ENCODE measurements at places on chromosomes 16 and 17.

DNA sequence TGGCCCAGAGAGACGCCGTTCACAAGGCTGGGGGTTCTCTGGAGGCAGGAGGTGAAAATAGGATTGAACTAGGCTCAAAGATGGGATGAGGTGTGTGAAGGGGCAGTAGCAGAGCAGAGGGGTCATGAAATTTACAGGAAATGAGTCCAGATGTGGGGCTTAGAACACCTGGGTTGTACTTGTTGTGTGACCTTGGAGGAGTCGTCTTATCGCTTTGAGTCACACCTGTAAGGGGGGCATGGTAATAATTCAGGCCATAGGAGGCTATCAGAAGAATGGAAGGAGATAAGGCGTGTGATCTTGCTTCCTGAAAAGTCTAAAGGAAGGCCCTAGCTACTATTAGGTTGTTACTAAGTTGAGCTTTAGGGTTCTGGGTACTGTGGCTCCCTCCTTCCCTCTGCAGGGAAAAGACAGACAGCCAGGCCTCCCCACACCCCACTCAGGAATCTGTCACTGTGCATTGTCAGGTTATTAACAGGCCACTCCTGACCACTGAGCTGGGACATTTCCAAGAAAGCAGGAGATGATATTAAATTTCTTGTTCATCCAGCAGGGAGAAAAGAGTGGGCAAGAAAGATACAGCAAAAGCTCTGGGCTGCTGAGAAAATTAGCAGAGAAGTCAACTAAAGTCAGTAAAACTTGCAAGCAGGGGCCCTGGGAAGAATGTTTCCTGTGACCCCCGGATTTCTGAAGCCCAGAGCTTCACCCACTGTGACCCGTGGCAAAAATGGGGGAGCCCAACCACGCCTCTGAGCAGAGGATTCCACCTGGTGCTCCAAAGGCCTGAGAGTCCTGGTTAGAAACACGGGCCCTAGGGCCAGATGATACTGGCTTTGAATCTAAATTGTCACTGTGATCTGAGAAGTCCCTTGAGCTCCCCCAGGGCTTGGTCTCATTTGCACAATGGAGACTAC lies 6.0 kb upstream of the CDC42EP4 start:
- peaks cover under 1% of the 10 kb centered on the region for H3K4me1 ChIP-seq
- H3K36me3 ChIP-seq, result no peaks in the 10 kb centered on the region
- no peak overlapping the region for H3K27ac ChIP-seq
- H3K4me3 ChIP-seq, result no peak overlapping the region

DNA sequence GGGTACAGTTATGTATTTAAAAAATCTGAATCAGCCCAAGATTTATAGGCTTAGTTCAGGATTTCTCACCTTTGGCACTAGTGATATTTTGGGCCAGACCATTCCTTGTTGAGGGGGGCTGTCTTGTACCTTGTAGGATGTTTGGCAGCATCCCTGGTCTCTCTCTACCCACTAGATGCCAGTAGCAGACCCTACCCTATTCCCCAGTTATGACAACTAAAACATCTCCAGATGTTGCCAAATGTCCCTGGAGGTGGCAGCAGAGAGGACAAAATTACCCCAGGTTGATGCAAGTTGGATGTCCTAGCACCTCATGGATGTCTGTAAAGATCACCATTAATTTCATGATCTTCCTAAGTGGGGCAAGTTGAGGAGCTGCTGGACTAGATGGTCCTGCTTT lies 45.8 kb downstream of the SYT17 start:
- no peak overlapping the region for H3K4me3 ChIP-seq
- H3K27ac ChIP-seq, result no peak overlapping the region
- no peaks in the 10 kb centered on the region for H3K27me3 ChIP-seq
- DNase-seq, result no peak
- no peaks in the 10 kb centered on the region for H3K4me1 ChIP-seq
- no peaks in the 10 kb centered on the region for H3K36me3 ChIP-seq

GRCh38 chr17:47718634-47719405 lies 14.2 kb upstream of the TBX21 start:
- H3K4me3 ChIP-seq, result no peak overlapping the region
- H3K27me3 ChIP-seq, result peaks cover 13% of the 10 kb centered on the region
- H3K4me1 ChIP-seq, result no peaks in the 10 kb centered on the region
- no peak for DNase-seq
- no peak overlapping the region for H3K27ac ChIP-seq

DNA sequence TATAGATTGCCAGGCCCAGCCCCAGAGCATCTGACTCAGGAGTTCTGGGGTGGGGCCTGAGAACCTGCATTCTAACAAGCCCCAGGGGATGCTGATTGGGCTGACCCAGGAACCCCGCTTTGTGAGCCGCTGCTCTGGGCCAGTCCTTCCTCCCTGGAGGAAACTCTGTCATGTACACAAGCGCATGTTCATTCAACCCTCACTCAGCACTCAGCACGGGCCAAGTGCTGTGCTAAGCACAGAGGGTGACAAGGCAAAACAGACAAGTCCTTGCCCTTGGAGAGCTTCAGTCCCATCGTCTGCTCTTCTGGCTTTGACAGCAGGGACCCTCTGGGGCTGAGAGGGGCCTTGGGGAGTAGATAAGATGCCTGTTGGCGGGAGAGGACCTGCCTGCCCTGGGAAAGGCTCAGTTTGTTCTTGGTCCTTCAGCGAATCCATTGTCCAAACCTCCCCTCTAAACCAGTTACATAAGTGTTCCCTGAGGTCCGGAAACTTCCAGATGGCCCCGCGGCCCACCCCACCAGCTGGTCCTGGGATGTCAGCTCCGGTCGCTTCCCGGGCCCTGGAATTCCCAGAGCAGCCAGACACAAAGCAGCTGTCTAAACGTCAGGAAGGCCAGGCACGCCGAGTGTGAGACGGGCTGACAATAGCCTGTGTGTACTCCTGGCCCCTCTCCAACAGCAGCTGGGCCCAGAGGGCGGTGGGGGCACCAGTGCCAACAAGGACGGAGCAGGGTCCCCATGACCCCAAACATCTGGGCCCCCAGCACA lies 88.8 kb downstream of the ZDHHC7 start:
- H3K4me1 ChIP-seq, result no peaks in the 10 kb centered on the region
- no peaks in the 10 kb centered on the region for H3K27me3 ChIP-seq
- H3K27ac ChIP-seq, result peak overlapping the region; percentile 13
- H3K36me3 ChIP-seq, result no peaks in the 10 kb centered on the region

- no peaks in the 10 kb centered on the region for H3K27me3 ChIP-seq
- H3K27ac ChIP-seq, result peak overlapping the region; percentile 22
- peaks cover 6% of the 10 kb centered on the region for H3K4me1 ChIP-seq
- H3K4me3 ChIP-seq, result no peak overlapping the region
Observed at GRCh38 chr16:70582280-70582978, 58.8 kb downstream of the SF3B3 start.

DNA sequence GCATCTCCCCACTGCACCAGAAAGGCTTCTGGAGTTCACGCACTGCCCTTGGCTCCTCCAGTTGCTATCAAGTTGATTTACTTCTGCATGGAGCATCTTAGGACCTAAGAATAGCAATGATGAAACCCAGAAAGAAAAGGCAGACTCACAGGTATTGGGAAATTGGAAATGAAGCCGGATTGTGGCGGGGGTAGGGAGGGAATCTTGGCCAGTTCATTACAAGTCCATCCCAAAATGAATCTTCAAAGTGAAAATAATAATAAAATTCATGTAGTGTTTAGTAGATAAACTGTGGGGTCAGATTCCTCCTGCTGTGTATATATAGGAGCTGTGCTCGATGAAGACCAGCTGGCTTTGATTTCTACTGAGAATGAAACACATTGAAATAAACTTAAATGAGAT lies 33.7 kb downstream of the TEKT3 start:
- no peaks in the 10 kb centered on the region for H3K27me3 ChIP-seq
- no peaks in the 10 kb centered on the region for H3K36me3 ChIP-seq
- no peak for DNase-seq
- no peak overlapping the region for H3K4me3 ChIP-seq

GRCh38 chr17:1100382-1100781 lies 79.4 kb downstream of the ABR start:
- peaks cover 16% of the 10 kb centered on the region for H3K36me3 ChIP-seq
- no peak for DNase-seq
- H3K4me1 ChIP-seq, result peaks cover 9% of the 10 kb centered on the region
- no peak overlapping the region for H3K4me3 ChIP-seq
- peak overlapping the region; percentile 32 for H3K27ac ChIP-seq

- no peaks in the 10 kb centered on the region for H3K36me3 ChIP-seq
- no peak for DNase-seq
- peaks cover 29% of the 10 kb centered on the region for H3K27me3 ChIP-seq
- H3K27ac ChIP-seq, result no peak overlapping the region
- H3K4me1 ChIP-seq, result peaks cover 11% of the 10 kb centered on the region
Observed at GRCh38 chr17:81961521-81962498, 823 bp upstream of the NOTUM start.

DNA sequence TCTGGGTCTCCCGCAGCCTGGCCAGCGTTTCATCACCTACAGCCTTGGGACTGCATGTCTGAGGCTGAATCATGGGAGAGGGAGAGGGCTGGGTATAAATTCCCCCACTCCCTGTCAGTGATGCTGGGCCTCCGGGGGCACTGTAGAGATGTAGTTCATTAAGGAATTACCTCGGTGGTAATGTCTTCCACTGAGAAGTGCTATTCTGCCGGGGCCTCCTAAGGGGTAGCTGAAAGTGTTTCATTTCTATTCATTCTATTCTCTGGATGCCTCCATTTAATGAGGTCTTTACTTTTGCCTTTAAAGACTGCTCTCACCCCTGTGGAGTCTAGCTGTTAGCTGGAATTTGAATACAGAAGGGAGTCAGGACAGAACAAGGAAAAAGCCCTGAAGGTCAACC lies 116.4 kb upstream of the HS3ST4 start:
- H3K4me1 ChIP-seq, result no peaks in the 10 kb centered on the region
- DNase-seq, result no peak
- no peaks in the 10 kb centered on the region for H3K36me3 ChIP-seq

GRCh38 chr17:52710363-52710901 lies 551.9 kb upstream of the CA10 start:
- H3K27me3 ChIP-seq, result no peaks in the 10 kb centered on the region
- no peak for DNase-seq
- H3K36me3 ChIP-seq, result no peaks in the 10 kb centered on the region
- H3K27ac ChIP-seq, result no peak overlapping the region
- no peaks in the 10 kb centered on the region for H3K4me1 ChIP-seq

- DNase-seq, result no peak
- H3K27ac ChIP-seq, result no peak overlapping the region
- peaks cover 3% of the 10 kb centered on the region for H3K4me1 ChIP-seq
- H3K36me3 ChIP-seq, result no peaks in the 10 kb centered on the region
Observed at GRCh38 chr16:17223576-17223975, 247.2 kb downstream of the XYLT1 start.

DNA sequence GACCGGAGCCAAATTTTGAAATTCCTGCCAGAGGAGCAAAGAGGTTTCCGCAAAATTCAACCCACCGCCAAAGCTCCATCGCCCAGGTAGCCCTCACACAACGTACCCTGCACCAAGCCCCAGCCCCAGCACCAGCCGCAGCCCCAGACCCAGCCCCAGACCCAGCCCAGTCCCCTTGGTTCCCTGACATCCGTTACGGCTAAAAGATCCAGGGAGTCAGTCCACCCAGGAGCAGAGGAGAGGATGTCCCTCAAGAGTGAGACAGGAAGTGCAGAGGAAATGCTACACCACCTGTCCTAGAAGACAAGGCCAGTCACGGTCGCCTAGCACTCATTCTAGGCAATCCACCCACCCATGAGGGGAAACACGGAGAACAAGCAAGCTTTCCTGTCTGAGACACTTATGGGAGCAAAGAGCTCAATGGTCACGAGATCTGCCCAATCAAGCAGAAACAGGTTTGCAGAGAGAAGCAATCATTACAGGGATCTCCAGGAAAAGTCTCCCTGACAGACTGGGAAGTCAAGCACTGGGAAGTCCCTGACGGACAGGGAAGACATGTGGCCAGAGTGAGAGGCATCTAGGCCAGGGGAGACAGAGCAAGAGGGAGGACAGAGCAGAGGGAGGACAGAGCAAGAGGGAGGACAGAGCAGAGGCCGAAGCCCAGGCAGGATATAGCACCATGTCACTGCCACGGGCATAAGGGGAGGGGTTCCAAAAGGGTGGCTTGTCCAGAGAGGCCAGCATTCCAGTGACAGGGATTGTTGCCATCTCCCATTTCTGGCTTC lies 15.0 kb upstream of the KCNJ18 start:
- H3K4me1 ChIP-seq, result no peaks in the 10 kb centered on the region
- no peak for DNase-seq
- H3K27me3 ChIP-seq, result no peaks in the 10 kb centered on the region
- H3K4me3 ChIP-seq, result no peak overlapping the region

GRCh38 chr17:82380860-82381702 lies 9.5 kb downstream of the UTS2R start:
- no peak overlapping the region for H3K27ac ChIP-seq
- no peak for DNase-seq
- peaks cover 5% of the 10 kb centered on the region for H3K27me3 ChIP-seq
- H3K4me1 ChIP-seq, result peaks cover 15% of the 10 kb centered on the region
- no peaks in the 10 kb centered on the region for H3K36me3 ChIP-seq
- no peak overlapping the region for H3K4me3 ChIP-seq

DNA sequence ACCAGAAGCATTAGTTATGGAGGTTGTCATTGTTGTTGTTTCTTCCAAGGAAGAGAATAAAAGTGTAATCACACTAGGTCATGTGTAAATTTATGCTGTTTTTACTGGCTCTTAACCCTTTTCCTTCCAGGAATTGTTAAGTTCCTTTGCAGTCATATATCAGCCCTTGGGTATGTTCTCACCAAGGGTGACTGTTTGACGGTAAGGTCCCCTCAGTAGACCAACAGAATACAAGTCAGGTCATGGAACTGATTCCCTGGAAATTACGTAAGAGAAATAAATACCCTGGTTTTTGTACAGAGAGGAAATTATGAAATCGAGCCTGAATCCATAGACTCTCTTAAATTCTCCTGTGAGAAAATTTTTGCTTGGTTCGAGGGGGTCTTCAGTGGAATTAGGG lies 11.2 kb upstream of the KCNJ2 start:
- no peak overlapping the region for H3K4me3 ChIP-seq
- H3K27ac ChIP-seq, result no peak overlapping the region
- no peaks in the 10 kb centered on the region for H3K36me3 ChIP-seq
- H3K27me3 ChIP-seq, result no peaks in the 10 kb centered on the region

DNA sequence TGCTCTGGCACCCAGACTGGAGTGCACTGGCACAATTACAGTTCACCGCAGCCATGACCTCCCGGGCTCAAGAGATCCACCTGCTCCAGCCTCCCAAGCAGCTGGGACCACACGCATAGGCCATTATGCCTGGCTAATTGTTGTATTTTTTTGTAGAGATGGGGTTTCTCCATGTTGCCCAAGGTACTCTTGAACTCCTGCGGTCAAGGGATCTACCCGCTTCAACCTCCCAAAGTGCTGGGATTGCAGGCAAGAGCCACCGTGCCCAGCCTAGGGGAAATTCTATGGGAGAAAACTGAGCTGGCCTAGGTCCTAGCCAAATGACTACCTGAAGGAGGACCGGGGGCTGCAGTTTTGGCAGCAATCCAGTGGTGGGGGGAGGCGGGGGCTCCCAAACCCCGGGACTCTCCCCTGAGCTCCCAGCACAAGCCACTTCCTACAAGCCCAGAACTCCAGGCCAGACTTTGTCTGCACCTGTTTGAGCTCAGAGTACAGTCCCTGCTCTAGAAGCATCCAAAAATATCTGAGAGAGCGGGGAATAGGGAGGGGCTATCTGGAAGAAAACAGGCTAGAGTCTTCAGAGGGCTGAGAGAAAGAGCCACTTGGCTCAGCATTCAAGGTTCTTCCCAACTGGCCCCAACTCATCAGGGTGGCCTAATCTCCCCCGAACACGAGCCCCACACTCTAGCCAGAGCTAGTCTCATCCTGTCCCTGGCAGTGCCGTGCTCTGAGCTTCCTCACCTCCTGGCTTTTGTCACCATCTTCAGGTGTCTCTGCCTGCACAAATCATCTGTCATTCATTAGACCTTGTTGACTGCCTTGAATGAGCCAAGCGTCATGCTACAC lies 9.1 kb downstream of the SRL start:
- H3K27me3 ChIP-seq, result no peaks in the 10 kb centered on the region
- H3K27ac ChIP-seq, result no peak overlapping the region
- H3K4me1 ChIP-seq, result no peaks in the 10 kb centered on the region
- H3K36me3 ChIP-seq, result no peaks in the 10 kb centered on the region
- DNase-seq, result no peak
